ENCODE measurements at places on chromosomes 1 and 21.

DNA sequence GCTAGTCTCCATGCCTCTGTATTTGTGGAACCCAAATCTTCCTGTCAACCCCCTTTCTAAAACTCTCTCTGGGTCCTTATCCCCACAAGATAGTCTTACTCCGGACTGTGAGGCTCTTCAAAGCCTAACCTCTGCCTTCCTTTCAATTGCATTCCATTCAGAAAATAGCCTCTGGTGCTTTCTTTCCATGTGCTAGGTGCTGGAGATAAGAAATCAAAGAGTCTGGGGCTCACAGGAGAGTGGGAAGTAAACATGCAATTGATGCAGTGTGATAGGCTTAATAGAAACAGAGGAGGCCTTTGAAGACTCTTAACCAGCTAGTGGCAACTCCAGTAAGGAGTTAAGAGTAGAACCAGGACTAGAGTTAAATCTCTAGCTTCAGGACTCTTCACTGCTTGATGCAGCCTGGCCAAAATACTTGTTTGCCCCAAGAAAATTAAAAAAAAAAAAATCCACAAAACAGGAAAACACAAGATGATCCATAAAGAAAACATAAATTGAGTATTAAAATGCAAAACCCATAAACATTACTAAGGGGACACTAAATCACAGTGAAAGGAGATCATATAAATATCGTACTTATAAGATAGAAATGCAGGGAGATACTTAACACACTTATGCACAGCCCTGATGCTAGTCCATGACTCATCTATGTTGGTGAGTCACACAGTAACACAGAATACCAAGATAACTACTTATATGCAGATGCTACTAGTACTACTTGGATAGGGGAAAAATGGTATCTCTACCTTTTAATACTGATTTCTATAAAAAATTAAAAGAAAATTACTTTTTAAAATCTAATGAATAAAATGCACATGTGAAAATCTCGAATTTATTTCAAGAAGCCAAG is 341.5 kb downstream of the KCNH1 start:
- no peaks in the 10 kb centered on the region for H3K36me3 ChIP-seq
- no peaks in the 10 kb centered on the region for H3K4me1 ChIP-seq
- DNase-seq: no peak
- H3K27me3 ChIP-seq: peaks cover 3% of the 10 kb centered on the region
- H3K27ac ChIP-seq: no peak overlapping the region

- no peaks in the 10 kb centered on the region for H3K36me3 ChIP-seq
- H3K4me1 ChIP-seq: peaks cover 79% of the 10 kb centered on the region
- no peak overlapping the region for H3K27ac ChIP-seq
- H3K4me3 ChIP-seq: no peak overlapping the region
- no peaks in the 10 kb centered on the region for H3K27me3 ChIP-seq
Measured at GRCh38 chr1:41674522-41674921, 190.0 kb upstream of the EDN2 start.

GRCh38 chr1:55448261-55448660 is 233.1 kb upstream of the USP24 start:
- no peak for DNase-seq
- no peaks in the 10 kb centered on the region for H3K4me1 ChIP-seq
- H3K36me3 ChIP-seq: no peaks in the 10 kb centered on the region

DNA sequence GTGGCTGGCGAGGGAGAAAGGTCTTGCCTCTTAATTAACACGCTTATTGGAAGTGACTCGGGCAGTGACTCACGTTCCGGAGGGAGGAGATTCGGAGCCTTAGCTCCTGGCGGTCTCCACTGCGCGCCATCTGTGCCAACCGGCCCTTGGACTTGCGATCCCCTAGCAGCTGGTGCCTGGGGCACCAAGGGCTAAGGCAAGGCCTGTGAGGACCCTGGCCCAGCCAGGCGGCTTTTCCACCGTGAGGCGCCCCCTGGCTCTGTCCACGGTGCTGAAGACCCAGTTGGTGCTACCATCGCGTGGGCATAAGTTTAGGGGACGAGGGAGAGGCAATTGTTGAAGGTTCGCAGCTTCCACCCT is 1.3 kb upstream of the SYT6 start:
- no peak overlapping the region for H3K4me3 ChIP-seq
- H3K4me1 ChIP-seq: peaks cover 30% of the 10 kb centered on the region
- no peak for DNase-seq
- peaks cover 72% of the 10 kb centered on the region for H3K27me3 ChIP-seq
- H3K36me3 ChIP-seq: no peaks in the 10 kb centered on the region

GRCh38 chr1:186218654-186219352 is 156.2 kb downstream of the TPR start:
- no peaks in the 10 kb centered on the region for H3K36me3 ChIP-seq
- H3K4me3 ChIP-seq: no peak overlapping the region
- no peak for DNase-seq
- no peaks in the 10 kb centered on the region for H3K27me3 ChIP-seq
- H3K27ac ChIP-seq: no peak overlapping the region
- H3K4me1 ChIP-seq: no peaks in the 10 kb centered on the region

- peaks cover 74% of the 10 kb centered on the region for H3K36me3 ChIP-seq
- DNase-seq: no peak
- H3K27me3 ChIP-seq: no peaks in the 10 kb centered on the region
- H3K27ac ChIP-seq: no peak overlapping the region
- no peak overlapping the region for H3K4me3 ChIP-seq
Measured at GRCh38 chr21:44317241-44317782, 17.5 kb downstream of the PFKL start.

GRCh38 chr1:74763807-74764206 is 30.9 kb downstream of the TYW3 start:
- H3K36me3 ChIP-seq: peaks cover 44% of the 10 kb centered on the region
- no peak for DNase-seq
- no peaks in the 10 kb centered on the region for H3K4me1 ChIP-seq
- no peak overlapping the region for H3K27ac ChIP-seq
- no peak overlapping the region for H3K4me3 ChIP-seq

DNA sequence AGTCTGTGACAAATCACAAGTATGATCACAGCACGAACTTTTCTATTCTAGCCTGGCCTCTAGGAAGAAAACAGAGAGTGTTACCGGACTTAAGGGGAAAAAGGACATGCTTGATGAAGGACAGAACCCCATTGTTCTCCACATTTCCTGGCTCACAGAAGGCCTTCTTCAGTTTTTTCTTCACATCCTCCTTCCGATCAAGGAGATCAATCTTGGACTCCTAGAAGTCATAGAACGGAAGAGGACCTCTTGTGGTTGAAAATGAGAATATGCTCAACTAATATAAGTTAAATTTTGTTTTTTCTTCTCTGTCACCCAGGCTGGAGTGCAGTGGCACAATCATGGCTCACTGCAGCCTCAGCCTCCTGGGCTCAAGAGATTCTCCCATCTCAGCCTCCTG is 30.3 kb downstream of the YARS1 start:
- no peak overlapping the region for H3K27ac ChIP-seq
- H3K27me3 ChIP-seq: no peaks in the 10 kb centered on the region
- DNase-seq: no peak
- peaks cover 81% of the 10 kb centered on the region for H3K36me3 ChIP-seq

DNA sequence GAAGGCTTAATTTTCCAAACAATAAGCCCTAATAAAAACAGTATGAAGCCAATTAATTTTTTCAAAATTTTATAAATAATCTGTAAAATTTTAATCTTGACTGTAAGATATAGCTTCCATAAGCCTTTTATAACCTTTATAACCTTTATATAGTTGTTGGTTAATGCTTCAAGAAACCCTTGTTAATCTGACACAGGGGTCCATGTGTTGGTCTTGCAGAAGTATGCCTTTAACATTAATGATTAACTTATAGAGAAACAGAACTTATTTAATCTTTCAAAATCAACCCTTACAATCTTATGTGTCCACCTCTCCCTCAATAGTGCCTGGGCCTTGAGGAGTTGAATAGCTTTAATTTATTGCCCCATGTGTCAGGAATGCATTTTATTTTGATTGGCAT is 23.2 kb upstream of the HAO2 start:
- H3K4me3 ChIP-seq: no peak overlapping the region
- no peaks in the 10 kb centered on the region for H3K36me3 ChIP-seq
- DNase-seq: no peak

DNA sequence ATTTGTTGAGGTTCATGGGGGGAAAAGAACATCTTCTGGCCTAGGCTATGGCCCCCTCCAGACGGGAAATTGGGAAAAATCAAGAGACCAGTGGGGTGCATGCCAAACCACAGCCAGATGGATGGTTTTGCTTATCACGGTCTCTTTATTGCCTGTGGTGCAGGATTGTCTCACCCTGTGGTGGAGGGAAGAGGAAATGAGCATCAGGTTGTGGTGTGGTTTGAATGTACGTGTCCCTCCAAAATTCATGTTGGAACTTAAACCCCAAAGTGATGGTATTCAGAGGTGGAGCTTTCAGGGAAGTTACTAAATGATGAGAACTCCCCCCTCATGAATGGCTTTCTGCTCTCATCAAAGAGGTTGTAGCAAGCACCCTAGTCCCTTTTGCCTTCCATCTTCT is 525.7 kb downstream of the NPHP4 start:
- no peaks in the 10 kb centered on the region for H3K27me3 ChIP-seq
- H3K36me3 ChIP-seq: no peaks in the 10 kb centered on the region
- no peak overlapping the region for H3K4me3 ChIP-seq
- DNase-seq: no peak

- H3K36me3 ChIP-seq: no peaks in the 10 kb centered on the region
- no peak overlapping the region for H3K4me3 ChIP-seq
- H3K4me1 ChIP-seq: peaks cover 5% of the 10 kb centered on the region
Measured at GRCh38 chr1:183274836-183275235, 88.8 kb downstream of the LAMC2 start.

DNA sequence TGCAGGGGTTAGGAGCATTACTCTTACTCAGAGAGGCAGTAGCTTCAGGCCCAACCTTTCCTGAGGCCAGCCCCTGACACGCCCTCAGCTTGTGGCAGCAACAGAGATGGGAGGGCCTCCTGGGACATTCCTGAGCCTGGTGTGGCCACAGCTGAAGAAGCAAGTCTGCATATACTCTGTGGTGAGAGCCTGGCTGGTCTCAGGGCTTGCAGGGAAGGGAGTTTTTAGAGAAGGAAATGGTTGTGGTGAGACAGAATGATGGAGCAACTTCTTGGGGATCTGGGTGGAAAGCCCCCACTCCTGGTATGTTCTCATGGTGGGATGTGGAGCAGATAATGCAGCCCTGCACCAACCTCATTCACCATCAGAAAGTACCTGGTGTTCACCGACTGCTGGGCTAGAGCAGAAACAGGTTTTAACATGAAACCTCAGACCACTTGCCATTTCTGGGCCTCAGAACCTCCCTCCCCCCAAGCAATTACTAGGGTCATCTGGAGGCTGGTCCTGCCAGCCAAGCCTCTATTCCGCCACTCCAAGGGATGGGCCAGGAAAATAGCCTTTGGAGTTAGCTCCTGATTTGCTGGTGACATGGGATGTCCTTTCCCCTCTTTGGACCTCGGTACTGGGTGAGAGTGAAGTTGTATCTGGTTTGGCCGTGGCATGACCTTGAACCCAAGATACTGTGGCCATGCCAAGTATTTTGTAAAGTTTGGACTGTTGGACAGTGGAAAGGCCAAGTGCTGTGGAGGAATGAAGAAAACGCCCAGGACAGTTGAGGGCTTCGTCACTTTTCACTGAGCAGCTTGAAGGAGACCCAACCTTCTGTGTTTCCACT is 28.1 kb upstream of the RNF19B start:
- no peaks in the 10 kb centered on the region for H3K27me3 ChIP-seq
- H3K4me3 ChIP-seq: no peak overlapping the region
- no peak for DNase-seq
- no peaks in the 10 kb centered on the region for H3K36me3 ChIP-seq
- H3K27ac ChIP-seq: no peak overlapping the region

- H3K27me3 ChIP-seq: peaks cover 13% of the 10 kb centered on the region
- DNase-seq: peak; percentile 35
- H3K4me1 ChIP-seq: peaks cover 22% of the 10 kb centered on the region
- peak overlapping the region; percentile 33 for H3K4me3 ChIP-seq
- H3K27ac ChIP-seq: no peak overlapping the region
Measured at GRCh38 chr1:227946624-227947385, 927 bp downstream of the WNT9A start.

GRCh38 chr1:121443001-121443540 is 258.3 kb downstream of the SRGAP2C start:
- no peaks in the 10 kb centered on the region for H3K4me1 ChIP-seq
- no peak overlapping the region for H3K27ac ChIP-seq
- H3K4me3 ChIP-seq: no peak overlapping the region
- DNase-seq: no peak
- H3K36me3 ChIP-seq: no peaks in the 10 kb centered on the region
- no peaks in the 10 kb centered on the region for H3K27me3 ChIP-seq

- DNase-seq: no peak
- no peak overlapping the region for H3K4me3 ChIP-seq
- peaks cover 12% of the 10 kb centered on the region for H3K36me3 ChIP-seq
- H3K4me1 ChIP-seq: peaks cover 24% of the 10 kb centered on the region
- H3K27ac ChIP-seq: no peak overlapping the region
Measured at GRCh38 chr1:201501144-201501543, 5.8 kb downstream of the CSRP1 start.

GRCh38 chr21:33587792-33588484 is 546 bp downstream of the DONSON start:
- H3K36me3 ChIP-seq: no peaks in the 10 kb centered on the region
- peak overlapping the region; percentile 75 for H3K4me3 ChIP-seq
- H3K27ac ChIP-seq: no peak overlapping the region
- no peaks in the 10 kb centered on the region for H3K27me3 ChIP-seq

DNA sequence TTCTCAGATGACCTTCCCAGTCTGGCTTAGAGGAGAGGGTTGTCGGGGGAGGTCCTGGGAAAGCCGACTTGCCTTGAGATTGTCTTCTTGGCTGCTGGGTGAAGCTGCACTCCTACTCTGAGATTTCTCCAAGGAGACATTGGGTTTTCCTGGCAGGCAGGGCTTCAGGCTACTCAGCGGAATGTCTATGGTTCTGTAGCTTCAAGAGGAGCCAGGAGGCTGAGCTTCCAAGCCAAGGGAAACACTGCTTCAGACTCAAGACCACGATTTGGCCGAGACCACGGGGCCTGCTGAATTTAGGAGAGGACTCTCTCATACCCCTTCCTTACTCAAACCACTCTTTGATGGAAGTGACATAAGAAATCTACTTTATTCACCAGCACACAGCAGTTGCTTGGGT is 67.8 kb downstream of the NTMT2 start:
- H3K36me3 ChIP-seq: no peaks in the 10 kb centered on the region
- no peak overlapping the region for H3K4me3 ChIP-seq
- no peaks in the 10 kb centered on the region for H3K4me1 ChIP-seq
- H3K27ac ChIP-seq: no peak overlapping the region
- DNase-seq: no peak

- no peak for DNase-seq
- no peaks in the 10 kb centered on the region for H3K27me3 ChIP-seq
- H3K36me3 ChIP-seq: peaks cover 56% of the 10 kb centered on the region
- no peaks in the 10 kb centered on the region for H3K4me1 ChIP-seq
- no peak overlapping the region for H3K4me3 ChIP-seq
Measured at GRCh38 chr1:1670866-1671265, 12.1 kb upstream of the CDK11B start.

GRCh38 chr1:223780949-223781348 is 64.8 kb downstream of the TP53BP2 start:
- peaks cover 67% of the 10 kb centered on the region for H3K36me3 ChIP-seq
- DNase-seq: no peak
- H3K27ac ChIP-seq: no peak overlapping the region
- H3K27me3 ChIP-seq: no peaks in the 10 kb centered on the region
- H3K4me1 ChIP-seq: peaks cover 4% of the 10 kb centered on the region

- no peak overlapping the region for H3K4me3 ChIP-seq
- H3K27me3 ChIP-seq: peaks cover 6% of the 10 kb centered on the region
Measured at GRCh38 chr1:183094351-183094750, 71.1 kb downstream of the LAMC1 start.

All from CD4-positive, alpha-beta T cell (primary cell).